Stimulated activated CD4-positive, alpha-beta T cell treated with anti-CD3 and anti-CD28 coated beads, Interleukin-1b, Interleukin-23, amount 100 ng/mL, for 1 hour (primary cell): ENCODE measurements at places on chromosomes 6 and 20.

GRCh38 chr6:40661726-40662125 is 74.6 kb upstream of the LRFN2 start:
- DNase-seq, result no peak

DNA sequence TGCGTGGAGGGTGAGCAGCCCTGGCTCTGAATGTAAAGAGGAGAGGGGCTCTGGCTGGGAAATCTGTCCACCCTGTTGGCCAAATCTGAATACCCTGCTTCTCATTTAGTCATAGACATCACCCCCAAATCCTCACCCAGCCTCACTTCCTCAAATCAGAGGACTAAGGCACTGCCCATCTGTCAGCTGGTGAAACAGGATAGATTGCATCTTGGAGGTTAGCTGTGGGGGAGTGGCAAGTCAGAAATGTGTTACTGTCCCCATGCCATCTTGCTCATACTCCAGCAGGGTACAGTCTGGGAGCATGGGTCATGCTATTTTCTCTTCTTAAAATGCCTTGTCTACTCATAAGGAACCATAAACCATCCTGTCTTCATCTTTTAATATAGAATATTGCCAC is 9.5 kb upstream of the DTNBP1 start:
- DNase-seq, result no peak

GRCh38 chr20:13101706-13102105 is 92.9 kb downstream of the SPTLC3 start:
- no peak for DNase-seq

GRCh38 chr6:121641158-121641557 is 205.7 kb downstream of the GJA1 start:
- no peak for DNase-seq

GRCh38 chr6:129749749-129750120 is 39.8 kb upstream of the ARHGAP18 start:
- DNase-seq, result no peak

DNA sequence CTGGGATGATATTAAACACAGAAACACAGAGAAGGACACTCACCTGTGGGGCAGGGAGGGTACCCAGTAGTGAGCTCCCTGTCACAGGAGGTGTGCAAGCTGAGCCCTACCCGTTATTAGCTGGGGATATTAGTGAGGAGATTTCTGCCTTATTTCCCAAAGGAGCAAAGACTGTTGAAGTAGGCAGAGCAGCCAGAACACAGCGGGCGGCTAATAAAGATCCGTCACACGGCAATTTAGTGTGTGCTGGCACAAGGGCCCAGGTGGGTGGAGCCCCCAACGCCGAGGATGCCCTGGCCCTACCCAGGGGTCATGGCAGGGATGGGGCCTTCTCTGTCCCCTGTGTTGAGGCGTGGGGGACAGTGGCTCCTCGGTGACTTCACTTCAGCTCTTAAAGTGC is 8.3 kb downstream of the VSTM2L start:
- DNase-seq, result no peak

DNA sequence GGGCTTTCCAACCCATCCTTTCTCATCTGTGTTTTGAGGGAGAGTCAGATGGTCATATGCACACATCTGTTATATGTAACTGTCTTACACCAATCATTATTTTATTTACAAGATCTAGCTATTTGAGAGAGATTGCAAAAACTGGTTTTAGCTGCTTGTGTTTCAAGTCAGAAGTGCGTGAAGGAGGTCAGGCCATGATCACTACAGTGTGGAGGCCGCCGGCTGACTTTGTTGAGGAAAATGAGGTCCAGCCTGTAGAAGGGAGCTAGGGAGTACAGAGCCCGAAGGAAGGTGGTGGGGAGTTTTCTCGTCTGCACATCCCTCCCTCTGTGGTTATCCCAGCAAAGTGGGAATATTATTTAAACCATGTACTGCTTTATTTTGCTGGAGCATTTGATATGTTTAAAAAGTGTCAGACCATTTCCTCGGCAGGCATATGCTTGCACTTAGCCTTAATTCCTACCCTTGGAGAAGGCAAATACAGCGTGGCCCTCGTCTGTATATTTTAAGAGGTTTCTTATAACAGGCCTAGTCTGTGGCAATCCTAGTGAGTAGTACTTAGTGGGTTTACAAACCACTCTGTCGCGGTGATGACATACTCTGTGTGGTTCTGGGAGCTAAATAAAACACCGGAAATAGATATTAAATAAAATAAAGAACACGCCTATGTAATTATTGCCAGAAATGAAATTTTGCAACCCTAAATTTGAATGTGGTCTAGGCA is 95.6 kb downstream of the UST start:
- DNase-seq, result no peak

GRCh38 chr20:32505723-32506473 is 79.2 kb downstream of the NOL4L start:
- no peak for DNase-seq

DNA sequence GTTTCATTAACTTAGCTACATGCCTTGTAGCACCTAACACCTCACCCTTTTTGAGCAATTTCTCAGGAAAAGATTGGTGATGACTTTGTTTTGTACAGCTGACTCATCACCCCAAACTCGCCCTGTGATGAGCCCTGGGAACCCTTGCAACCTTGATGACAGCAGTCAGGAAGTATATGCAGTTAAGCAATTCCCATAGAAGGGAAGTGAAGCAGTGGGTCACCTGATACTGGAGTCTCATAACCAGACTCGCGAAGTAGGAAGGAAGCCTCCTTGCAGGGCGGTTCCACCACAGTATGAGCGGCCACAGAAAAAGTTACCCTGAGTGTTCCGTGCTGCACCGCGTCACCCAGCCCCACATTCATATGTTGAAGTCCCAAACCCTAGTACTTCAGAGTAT is 82.0 kb upstream of the EDN1 start:
- DNase-seq, result no peak

GRCh38 chr20:41748756-41749582 is 130.8 kb upstream of the CHD6 start:
- no peak for DNase-seq

- DNase-seq, result no peak
These were observed 137.3 kb downstream of the HDGFL1 start for GRCh38 chr6:22706651-22707050.

DNA sequence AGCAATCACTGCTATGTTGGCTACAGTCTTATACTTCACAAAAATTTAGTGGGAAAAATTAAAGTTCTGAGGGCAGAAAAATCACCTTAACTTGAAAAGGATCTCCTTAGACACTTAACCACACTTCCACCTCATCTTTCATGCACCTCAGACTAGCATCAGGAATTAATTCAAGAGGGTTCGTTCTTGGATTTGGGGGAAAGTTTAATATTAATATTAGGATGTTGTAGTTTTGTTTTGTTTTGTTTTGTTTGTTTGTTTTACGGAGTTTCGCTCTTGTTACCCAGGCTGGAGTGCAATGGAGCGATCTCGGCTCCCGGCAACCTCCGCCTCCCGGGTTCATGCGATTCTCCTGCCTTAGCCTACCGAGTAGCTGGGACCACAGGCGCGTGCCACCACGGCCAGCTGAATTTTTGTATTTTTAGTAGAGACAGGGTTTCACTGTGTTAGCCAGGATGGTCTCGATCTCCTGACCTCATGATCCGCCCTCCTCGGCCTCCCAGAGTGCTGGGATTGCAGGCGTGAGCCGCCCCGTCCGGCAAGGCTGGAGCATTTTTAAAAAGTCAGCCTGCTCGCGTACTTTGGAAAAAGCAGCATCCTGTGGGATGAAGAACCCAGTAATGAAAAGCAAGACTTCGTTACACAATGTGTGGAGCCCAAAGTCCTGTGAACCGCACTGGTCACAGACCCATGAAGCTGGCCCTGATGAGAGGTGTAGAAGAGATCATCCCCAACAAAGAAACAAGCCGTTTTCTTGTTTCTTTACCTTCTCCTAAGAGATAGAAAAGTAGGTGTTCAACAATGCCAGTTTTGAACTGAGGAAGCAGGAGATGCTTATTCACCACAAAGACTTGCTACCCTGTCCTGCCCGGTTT is 194.9 kb downstream of the GPX5 start:
- DNase-seq, result no peak

- DNase-seq, result no peak
These were observed 1.3 kb upstream of the UNC5CL start for GRCh38 chr6:41040101-41040939.

GRCh38 chr20:59071216-59071615 is 28.6 kb upstream of the PRELID3B start:
- no peak for DNase-seq

- DNase-seq, result no peak
These were observed 147.8 kb downstream of the PHACTR3 start for GRCh38 chr20:59752101-59752586.

DNA sequence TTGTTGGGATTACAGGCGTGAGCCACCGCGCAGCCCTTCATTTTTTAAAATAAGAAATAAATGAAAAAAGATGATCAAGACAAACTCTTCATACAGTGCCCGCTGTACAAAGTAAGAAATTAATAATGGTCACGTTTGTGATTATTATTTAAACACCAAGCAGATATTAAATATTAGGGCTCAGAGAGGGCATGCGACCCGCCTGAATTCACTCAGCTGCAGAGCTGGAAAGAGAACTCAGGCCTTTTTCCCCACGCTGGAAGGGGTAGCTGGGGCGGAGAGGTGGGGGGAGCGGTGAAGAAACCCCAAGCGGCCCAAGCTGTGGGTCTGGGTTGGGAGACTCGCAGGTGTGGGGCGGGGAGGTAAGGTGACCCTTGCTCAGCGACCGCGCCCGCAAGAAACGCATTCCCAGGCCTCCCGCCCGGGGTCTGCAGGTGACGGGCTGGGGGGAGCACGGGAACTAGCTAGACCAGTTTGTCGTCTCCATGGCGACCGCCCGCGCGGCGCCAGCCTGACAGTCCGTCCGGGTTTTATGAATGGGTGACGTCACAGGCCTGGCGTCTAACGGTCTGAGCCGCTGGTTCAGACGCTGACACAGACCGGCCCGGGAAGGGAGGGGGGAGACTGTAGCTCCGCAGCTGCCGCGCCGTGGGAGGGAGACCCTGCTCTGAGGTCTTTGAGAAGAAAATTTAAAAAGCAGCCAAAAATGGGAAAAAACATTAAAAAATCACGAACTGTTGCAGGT is 1.1 kb upstream of the ID1 start:
- DNase-seq, result peak; percentile 24

DNA sequence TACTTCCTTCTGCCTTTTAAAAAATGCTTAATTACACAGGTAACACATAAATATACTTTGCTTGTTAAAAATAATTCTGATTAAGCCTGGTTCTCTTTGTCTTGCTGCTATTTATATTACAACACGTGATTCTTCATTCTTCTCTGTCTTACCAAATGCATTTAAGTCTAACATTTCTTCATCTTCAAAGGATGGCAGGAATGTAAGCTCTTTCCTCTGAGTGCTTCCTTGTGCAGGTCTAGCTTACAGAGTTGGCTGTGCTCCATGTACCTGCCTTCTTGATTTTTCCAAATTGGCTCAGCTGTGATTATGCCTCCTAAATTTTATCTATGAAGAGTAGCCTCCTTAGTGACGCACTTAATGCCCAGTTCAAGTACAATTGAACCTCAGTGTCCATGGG is 44.4 kb downstream of the RNF144B start:
- DNase-seq, result no peak

DNA sequence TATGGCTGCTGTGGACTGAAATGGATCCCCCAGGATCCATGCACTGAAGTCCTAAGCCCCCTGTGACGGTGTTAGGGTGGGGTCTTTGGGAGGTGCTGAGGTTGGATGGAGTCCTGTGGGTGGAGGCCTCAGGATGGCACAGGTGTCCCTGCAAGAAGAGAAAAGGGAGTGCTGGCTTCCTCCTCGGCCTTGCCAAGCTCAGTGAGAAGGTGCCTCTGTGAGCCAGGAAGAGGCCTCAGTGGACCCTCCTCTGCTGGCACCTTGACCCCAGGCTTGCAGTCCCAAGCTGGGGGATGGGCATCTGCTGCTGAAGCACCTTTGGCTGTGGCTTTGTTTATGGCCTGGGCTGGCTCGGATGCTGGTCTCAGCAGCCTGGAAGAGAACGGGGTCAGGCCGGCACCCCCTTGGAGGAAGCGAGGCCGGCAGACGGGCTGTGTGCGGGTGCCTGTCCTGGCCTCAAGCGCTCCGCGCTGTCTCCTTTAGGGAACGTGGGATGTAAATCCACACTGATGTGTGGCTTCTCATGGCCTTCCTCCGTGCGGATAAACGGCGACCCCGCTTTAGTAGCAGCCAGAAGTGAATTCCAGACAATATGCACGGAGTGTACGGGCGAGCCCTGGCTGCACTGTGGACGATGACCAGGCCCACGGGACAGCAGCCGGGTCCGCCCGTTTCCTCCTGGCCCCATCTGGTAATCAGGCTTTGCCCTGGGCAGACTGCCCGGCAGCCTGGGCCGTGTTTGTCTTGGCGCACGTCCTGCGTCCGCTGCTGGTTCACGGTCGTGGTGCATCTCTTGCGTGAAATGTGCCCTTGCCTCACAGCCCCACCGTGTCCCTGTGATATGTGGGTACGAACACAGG is 182.6 kb downstream of the ERMARD start:
- DNase-seq, result no peak

GRCh38 chr20:4813863-4814695 is 92.4 kb downstream of the PRND start:
- DNase-seq, result peak; percentile 46

DNA sequence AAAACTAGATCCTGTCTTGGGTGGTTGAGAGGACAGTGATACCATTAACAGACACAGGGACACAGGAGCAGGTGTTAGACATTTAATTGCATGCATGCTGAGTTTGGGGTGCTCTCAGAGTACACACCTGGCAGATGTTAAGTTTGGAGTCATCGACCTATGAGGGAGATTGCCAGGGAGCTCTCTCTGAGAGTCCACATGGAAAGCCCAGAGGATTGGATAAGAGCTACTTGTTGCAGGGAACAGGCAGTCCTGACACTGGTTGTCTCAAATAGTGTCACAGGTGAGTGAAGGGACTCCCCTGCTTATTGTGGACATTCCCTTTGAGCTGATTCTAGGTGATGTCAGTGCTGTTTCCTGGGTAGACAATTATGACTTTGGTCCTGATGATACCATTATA is 3.1 kb downstream of the ATRN start:
- no peak for DNase-seq

- no peak for DNase-seq
These were observed 300.4 kb downstream of the LRFN2 start for GRCh38 chr6:40286721-40287120.

GRCh38 chr6:16762550-16763477 is 1.6 kb upstream of the ATXN1 start:
- peak; percentile 13 for DNase-seq

DNA sequence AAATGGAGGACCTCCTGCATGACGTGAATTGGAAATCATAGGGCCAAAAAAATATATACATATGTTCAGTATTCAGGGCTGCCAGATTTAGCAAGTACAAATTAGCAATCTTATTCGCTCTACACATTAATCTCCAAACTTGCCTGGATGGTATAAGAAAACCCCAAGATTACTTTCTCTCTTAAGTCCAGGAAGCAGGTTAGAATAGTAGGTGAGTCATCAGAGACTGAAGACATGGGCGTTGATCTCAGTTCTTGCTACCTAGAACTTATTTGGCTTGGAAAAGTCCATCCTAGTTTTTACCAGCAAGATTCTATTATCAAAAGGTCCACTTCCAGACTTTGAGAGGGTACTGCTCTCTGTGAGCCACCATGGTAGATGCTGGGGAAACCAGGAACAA is 47.4 kb downstream of the GPR63 start:
- no peak for DNase-seq

DNA sequence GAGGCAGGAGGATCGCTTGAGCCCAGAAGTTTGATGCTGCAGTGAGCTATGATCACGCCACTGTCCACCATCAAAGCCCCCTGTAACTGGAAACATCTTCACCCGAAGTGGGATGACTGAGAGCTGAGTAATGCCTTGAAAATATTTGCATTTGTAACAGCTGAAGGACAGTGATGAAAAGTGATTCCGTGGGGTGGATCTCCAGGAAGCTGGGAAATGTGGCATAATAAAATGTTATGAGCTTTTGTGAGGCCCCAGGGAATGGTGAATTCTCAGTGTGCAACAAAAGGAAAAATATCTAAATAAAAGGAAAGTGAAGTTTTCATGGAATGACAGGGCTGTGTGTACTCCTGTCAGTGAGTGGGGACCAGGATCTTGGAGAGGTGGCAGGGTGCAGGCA is 92.0 kb downstream of the JAG1 start:
- no peak for DNase-seq
